ENCODE measurements at places on chromosomes 16 and 17. TPM values are rescaled to one million over a fixed set of nuclear protein-coding genes. Genes with fewer than 3 reads are reported as not detected.

Gene MAF
- total RNA-seq: 139 TPM

Gene MILR1
- 1.4 TPM for total RNA-seq

Gene CCDC78
- total RNA-seq: 3.4 TPM

Gene GDPD3
- 13.7 TPM for total RNA-seq

Gene OR2C1
- total RNA-seq: not detected

DNA sequence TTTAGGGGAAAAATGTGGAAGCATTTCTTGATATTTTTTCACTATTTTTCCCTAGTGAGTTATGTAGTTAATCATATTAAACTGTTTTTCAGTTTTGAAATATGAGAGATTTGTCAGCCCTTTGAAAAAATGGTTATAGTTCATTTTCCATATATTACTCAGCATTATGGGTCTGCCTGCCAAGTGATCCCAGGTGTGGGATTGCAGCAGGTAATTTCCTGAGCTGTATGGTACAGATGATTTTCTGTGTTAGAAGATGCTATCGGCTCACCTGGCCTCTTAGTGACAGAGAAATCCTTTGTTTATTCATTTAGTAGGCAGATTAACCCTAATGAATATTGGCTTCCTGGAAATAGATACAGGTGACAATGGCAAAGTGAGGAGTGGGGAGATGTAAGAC, 275.1 kb upstream of the TBX2 start:
- no peak for DNase-seq

- peak; percentile 9 for DNase-seq
Measured at GRCh38 chr17:80944326-80944725, 47.3 kb upstream of the CHMP6 start.

- DNase-seq: no peak
Measured at GRCh38 chr16:1395444-1396031, 19.0 kb downstream of the UNKL start.

DNA sequence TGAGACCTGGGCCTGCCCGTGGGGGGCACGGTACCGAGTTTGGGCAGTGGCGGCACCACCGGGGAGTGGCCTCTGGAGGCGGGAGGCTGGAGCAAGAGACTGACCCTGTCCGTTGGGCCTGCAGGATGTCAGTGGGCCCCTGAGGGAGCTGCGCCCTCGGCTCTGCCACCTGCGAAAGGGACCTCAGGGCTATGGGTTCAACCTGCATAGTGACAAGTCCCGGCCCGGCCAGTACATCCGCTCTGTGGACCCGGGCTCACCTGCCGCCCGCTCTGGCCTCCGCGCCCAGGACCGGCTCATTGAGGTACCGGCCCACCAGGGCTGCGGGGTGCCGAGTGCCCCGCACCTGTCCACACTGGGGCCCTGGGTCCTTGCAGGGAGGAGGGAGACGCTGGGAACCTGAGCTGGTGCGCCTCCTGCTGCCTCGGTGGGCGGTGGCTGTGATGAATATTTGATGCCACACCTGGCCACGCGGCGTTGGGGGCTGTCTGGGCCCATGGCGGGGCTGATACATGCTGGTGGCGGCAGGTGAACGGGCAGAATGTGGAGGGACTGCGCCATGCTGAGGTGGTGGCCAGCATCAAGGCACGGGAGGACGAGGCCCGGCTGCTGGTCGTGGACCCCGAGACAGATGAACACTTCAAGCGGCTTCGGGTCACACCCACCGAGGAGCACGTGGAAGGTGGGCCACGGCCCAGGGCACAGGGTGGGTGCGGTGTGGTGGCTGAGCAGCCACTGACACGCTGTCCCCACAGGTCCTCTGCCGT, 9.7 kb downstream of the NHERF2 start:
- DNase-seq: no peak

DNA sequence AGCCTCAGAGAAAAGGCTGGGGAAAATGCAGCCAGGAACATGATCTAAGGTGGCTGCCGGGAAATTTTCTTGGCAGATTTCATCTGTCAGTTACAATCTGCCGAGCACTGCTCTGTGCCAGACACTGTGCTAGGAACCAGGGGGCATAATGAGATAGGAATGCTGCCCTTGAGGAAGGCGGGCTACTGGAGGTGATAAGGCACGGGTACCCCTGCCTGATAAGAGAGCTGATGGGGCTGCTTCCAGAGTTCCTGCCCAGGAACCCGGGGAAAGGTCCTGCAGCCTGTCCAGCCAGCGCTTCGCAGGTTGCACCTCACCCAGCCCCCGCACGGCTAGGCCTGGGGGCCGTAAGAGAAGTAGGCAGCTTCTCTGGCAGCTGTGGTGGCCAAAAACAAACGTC, 3.1 kb downstream of the SCNN1G start:
- DNase-seq: no peak

- no peak for DNase-seq
Measured at GRCh38 chr16:78237841-78238240, 138.4 kb downstream of the WWOX start.

DNA sequence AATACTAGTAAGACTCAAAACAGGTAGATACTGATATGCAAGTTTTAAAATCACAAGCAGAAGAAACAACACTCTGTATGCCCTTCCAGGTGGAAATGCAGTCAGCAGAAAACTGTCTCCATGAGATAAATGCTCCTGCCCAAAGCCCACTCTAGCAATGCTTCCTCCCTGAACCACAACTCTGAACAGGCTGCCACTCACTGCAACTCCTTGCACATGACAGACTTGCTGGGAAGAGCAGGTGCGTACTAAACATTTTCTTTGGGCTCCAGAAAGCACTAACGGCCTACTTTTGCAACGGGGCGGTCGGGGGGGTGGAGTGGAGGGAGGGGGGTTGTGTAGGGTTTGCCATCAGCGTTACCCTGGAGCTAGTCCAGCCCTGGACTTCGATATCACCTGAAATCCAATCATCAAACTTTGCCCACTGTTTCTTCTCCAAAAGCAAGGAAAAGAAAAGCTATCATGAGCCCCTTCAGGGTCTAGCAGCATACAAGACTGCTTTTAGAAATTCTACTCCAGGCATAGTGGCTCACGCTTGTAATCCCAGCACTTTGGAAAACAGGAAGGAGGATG, 46.1 kb downstream of the ANKRD11 start:
- no peak for DNase-seq

GRCh38 chr17:47225911-47226688, 17.0 kb downstream of the MYL4 start:
- no peak for DNase-seq

DNA sequence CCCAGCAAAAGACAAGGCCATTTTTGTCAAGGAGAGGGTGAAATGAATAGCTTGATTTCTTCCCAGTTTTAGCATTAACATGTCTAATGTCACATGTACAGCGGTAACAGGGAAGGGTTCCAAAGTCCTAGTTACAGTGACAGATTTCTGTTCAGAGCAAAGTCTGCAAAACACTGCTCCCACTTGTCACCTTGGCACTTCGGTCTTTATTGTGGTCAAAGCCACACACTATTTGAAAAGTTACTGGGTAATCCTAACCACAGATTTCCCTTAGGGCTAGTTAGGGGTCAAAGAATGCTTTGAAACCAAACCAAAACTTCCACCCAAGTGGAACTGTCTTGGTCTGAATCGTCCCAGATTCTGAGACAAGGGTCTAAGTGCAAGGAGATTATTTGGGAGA, 455.6 kb downstream of the HS3ST3B1 start:
- DNase-seq: no peak

DNA sequence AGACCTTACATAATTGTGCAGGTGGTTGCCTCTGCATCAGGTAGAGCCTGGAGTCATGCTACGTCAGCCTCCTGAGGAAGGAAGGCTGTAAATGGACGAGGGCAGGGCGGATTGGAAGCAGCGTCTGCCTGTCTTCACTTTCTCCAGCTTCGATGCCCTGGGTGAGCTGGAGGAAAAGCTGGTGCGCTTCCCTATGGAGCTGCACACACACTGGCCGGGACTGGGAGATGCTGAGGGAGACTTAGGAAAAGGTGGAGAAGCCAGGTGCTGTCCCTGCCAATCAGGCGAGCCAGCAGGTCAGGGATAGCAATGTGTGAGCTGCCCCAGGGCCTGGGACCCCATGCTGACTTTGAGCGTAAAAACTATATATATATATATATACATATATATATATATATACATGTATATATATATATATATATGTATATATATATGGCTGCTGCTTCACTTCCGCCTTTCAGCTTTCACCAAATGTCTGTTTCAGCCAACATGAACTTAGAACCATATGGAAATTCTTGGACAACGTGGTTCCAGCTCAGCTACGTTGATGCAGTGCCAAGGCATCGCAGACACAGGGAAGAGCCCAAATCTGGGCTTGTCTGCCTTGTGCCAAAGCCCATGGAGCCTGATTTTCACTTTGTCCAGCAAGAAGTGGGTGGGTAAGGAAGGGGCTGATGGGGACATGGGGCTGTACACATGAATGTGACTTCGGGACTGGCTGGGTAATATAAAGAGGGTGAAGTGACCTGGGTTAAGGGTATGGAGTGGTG, 71.5 kb upstream of the NKD1 start:
- no peak for DNase-seq

GRCh38 chr17:76569607-76570279, 15.9 kb downstream of the ST6GALNAC2 start:
- no peak for DNase-seq

DNA sequence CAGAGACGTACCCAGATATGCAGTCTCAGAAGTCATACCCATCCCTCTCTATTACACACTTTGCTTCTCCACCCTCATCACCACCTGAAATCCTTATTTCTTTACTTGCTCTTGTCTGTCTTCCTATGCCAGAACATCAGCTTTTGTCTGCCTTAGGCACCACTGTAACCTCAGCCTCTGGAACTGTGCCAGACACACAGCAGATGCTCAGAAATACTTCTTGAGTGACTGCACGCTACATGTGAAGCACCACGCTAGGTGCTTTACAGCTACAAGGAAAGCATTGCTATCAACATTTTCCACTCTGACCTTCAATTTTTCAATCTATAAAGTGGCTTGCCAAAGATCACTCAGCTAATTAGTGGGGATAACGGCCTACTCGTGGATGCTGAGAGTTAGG, 226.8 kb downstream of the CHD9NB start:
- no peak for DNase-seq
